T follicular helper cell (primary cell): ENCODE measurements at places on chromosomes 3 and 15.

DNA sequence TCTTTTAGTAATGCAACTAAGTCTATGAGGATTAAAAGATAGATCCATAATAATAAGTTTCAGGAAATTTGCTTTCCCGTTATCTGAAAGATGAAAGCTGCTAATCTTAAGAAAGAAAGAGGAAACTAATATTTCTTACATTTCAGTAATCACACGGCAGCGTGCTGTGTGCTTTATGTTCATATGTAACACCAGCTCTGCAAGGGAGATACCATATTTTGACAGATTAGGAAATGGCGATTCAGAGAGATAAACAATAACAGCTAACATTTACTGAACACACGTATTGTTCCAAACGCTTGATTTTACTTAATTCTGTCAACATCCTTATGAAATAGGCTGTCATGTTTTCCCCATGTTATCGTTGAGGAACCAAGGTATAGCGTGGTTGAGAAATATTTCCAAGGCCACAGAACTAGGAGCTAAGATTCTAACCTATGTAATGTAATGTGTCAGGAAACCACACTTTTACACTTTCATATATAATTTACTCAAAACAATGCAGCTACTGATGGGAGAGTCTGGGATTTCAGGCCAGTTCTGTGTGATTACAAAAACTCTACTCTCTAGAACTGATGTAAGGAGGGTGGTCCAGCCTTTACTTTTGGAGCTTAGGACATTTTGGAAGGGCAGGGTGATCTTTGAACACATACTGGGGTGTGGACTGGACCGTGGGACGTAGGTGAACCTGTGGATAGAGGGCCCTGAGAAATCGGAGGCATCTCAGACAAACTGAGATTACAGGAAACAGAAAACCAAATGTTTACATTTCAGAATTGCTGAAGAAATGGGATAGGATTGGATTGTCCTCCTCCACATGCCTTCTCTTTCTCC is 100.6 kb downstream of the IL1RAP start:
- no peak for DNase-seq

GRCh38 chr3:53377794-53378193 is 30.5 kb upstream of the DCP1A start:
- no peak for DNase-seq

DNA sequence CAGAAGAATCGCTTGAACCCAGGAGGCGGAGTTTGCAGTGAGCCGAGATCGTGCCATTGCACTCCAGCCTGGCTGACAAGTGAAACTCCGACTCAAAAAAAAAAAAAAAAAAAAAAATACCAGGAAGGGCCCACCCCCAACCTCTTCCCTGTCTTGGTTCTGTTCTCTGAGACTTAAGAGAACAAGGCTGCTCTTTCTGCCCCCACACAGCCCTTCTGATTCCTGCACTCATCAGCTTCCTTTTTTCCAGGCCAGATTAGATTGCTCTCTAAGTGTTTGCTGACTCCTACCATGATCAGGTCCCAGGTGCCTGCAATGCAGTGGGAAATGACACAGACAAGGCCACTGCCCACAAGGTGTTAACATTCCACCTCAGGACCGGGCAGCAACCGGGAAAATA is 13.0 kb downstream of the TMEM44 start:
- DNase-seq: no peak

- no peak for DNase-seq
These were observed 7.7 kb downstream of the SNX4 start for GRCh38 chr3:125512135-125512920.

DNA sequence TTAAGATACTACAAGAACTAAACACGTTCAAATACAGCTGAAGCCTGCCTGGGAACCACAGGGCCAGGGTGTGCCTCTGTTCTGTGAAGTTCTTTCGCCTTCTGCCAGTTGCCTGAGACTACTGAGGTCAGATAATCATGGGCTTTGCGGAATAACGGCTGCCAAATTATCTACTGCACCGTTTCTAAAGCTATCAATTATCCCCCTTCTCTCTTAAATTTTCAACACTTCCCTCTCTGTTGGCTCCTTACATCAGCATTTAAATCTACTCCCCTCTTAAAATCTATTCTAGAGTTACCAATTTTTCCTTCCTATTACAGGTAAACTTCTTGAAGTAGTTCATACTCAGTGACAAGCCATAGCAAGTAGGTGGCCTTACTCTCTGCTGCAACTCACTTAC is 6.2 kb upstream of the NEO1 start:
- no peak for DNase-seq

DNA sequence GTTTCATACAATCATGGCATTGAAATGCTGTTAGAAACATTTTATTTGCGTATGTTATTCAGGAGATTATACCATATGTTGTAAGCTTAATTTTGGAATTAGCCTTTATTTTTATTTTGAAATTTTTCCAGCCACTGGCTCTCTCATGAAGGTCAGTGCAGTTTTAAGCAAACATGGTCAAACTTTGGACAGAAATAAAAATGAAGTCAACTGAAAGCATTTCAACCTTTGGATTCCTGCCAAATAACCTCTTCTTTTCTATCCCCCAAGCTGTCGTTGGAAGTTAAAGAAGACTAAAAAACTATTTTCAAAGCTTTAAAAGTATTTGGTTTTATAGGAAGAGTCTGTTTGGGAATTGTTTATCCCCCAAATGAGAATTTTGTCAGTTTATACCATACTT is 846.6 kb downstream of the MCTP2 start:
- DNase-seq: no peak

DNA sequence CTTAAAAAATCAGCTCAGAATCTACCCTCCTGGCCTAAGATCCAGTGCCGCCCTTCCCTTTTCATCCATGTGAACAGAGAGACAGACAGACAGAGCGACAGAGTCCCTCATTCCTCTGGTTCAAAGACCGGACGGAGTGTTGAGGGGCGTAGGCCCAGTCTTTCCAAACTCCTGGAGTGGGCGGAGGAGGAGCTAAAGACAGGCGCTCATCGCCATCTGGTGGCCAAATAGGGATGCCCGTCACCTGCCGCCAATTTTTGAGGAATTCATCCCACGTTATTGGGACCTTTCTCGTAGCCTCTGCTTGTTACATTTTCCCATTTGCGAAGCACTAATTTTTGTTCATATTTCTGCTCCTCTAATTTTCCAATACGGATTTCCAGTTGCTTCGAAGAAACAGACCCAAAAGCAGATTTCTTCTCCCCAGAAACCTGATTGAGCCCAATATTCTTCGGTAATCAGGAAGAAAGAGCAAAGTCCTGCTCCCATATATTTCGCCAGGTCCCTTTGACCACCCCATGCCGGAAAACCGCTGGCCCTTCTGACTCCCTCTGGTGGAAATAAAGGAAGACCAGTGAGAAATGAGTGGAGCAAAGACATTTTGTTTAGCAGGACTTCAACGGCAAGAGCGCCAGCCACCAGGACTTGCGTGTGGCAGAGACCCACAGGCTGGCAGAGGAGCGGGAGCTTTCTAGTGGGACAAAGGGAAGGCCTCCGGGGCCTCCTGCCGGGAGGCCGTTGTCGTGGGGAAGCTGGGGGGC is 88.0 kb downstream of the LRRK1 start:
- peak; percentile 37 for DNase-seq

- DNase-seq: no peak
These were observed 12.0 kb upstream of the LINGO1 start for GRCh38 chr15:77644543-77645247.

- DNase-seq: no peak
These were observed 27.5 kb downstream of the AQP9 start for GRCh38 chr15:58165661-58166060.
